ENCODE measurements at places on chromosomes 3 and 15.
A peak's percentile ranks its signal among the peaks of the same experiment; 100 is the strongest.

GRCh38 chr3:139292711-139293664, 50.8 kb upstream of the MRPS22 start:
- DNase-seq: no peak

GRCh38 chr3:33358172-33358781, 81.0 kb downstream of the FBXL2 start:
- no peak for DNase-seq

DNA sequence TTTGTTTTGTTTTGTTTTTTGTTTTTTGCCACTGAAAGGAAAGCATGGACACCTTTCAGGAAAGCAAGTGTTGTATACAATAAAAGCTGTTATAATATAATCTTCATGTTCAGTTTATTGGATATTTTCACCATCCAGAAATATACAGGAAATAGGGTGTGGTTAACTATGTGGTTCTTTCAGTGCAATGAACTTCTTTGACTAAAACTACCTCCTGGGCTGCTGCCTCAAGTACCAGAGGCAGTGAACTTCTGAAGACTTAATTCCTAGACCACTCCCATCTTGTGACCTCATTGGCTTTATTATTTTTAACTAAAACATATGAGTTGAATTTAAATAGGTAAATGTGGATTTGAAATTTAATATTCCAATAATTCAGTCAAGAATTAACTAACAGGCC, 27.1 kb upstream of the TBL1XR1 start:
- DNase-seq: no peak

DNA sequence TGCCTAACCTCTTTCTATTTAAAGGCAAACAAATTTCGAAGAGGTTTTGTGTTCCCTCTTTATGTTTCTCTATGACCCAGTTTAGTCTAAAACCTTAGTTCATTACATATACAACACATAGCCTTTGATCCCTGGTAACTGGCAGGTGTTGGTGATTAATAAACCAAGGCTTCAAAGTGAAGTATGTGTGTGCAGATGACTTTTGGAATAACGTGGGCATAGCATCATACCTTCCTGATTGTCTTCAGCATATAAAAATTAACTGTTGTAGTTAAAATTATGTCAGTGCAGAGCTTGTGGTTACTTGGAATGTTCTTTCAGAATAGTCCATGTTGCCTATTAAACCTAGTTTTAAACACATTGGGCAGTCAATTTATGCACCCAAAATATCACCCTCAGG, 608.3 kb downstream of the ROBO2 start:
- no peak for DNase-seq

DNA sequence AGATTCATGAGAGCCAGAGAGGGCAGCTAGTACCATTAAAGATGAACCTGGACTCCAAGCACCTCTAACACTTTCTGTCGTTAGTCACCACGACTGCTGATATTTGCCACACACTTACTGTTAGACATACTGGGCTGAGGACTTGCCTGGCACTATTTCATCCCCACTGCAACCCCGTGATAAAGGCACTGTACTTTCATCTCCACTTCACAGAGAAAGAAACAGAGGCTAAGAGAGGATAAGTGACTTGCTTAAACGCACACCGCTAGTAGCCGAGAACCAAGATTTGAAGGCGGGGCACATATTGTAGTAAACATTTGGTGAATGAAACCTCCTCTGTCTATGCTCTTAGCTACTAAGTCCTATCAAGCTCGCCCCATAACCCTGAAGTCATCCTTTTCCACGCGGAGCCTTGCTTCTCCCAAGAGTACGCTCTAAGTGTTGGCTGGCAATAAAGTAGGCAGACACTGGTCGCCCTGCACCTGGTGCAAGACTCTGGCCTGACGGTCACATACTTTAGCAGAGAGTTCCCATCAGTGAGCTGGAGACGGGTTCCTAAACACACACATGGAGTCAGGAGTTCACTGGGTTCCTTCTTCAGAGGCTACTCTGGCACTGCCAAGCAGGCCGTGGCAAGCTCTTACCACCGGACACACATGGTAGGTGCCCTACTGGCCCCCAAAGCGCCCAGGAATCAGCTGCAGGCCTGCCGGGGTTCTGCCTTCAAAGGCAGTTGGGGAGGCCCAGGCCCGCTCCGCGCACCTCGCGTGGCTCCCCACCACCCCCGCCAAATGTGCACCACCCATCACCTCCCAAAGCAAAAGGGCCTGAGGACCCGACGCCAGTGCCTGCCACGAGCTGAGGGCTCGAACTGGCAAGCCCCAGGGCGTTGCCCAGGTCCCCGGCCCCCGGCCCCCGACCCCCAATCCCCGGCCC, 951 bp downstream of the POMGNT2 start:
- DNase-seq: peak; percentile 8

- DNase-seq: no peak
Measured at GRCh38 chr15:63972801-63973200, 73.5 kb downstream of the DAPK2 start.

- DNase-seq: no peak
Measured at GRCh38 chr3:16448639-16449070, 64.8 kb downstream of the RFTN1 start.

DNA sequence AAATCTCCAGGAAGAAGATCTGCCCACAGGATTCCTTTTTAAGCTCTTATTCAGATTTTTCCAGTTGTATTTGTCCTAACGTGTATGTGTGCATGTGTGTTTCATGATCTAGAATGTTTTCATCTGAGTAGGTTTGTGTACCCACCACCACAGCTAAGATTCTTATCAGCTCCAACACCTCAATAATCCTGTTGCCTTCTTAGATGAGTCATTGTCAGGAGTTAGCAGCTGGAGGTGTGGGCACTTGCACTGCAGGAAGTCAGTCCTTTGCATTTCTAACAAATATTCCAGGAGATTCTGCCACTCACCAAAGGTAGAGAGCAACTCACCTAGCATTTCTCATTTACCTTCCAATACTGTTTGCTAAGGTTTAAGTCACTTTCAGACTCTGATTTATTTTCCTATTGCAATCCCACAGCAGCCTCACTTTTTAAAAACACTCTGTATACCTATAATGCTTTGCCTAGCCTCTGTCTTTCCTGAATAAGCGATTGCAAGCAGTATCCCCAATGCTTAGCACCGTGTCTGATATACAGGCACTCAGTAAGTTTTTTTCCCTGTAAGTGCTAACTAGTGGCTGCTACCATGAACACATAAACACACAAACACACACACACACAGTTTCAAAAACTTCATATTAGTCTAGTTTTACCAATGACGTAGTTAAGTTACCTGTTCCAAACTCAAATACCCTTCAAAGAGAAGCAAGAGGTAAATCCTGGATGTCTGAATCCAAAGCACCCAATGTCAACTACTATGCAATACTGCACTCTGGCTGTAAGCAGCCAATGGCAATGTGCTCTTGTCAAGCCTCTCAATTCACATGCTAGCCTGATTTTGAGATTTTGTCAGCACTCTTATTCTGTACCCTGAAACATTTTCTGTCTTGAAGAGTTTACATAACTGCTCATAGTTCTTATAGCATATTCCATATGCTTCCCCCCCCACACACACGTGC, 713.5 kb upstream of the LMCD1 start:
- DNase-seq: no peak

DNA sequence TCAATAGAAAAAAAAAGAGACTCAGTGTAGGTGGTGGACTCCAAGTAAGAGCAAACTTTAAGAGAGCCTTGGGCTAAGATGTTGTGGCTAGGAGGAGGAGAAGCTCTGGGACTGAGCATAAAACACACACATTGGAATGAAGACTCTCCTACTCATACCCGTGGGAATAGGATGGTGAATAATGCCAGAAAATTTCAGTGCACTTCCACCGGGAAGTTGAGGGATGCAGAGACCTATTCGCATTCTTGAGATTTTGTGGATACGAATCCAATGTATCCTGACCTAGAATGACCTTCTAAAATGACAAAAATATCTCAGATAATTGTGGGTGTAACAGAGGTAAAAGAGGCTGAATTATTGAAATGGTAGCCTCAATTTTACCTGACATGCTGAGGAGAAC, 388.7 kb upstream of the SGO1 start:
- no peak for DNase-seq

GRCh38 chr3:183468424-183468823, 40.0 kb upstream of the MCF2L2 start:
- no peak for DNase-seq

GRCh38 chr3:38853011-38853410, 37.0 kb upstream of the SCN10A start:
- no peak for DNase-seq

GRCh38 chr15:83144771-83145170, 37.3 kb downstream of the TM6SF1 start:
- DNase-seq: no peak

GRCh38 chr3:39216176-39216790, 23.9 kb upstream of the XIRP1 start:
- no peak for DNase-seq

- DNase-seq: no peak
Measured at GRCh38 chr3:119230071-119230470, 10.6 kb downstream of the B4GALT4 start.

DNA sequence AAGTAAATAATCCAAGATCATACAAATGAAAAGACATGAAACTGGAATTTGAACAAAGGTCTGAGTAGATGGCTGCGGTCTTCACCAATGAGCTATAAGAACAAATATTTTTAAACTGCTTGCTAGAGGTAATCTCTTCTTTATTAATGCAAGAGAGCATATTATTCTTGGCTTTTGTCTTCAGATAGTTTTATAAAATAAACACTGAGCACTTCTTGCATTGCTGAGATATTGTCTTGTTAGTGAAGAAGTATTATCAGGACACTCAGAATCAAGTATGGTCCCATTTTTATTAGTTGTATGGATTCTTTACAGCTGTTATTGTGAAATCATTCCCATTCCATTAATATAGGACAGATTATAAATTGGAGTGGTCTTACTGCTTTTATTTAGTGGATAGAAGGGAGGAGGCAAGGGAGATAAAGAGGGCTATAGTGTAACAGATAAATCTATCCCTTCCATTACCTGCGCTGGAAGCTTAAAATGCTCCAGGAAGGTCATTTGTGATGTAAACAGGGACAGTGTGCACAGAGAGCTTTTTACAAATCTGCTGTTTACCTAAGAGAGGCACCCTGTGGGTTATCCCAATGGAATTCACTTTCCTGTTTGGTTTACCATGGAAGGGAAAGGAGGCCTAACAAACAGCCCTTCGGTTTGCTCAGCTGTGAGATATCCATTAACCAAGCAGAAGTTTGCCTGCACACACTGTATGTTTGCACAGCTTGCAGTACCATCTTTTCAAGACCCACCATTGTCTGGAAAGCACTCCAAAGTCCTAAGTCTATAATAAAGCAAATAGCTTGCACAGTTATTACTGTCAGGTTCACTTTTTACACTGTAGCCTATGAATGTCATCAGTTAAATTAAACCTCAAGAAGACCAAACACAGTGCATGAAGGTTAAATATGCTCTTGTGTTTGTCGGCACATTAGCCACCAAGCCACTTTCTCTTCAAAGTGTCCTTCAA, 347.7 kb upstream of the TGFBR2 start:
- DNase-seq: no peak

DNA sequence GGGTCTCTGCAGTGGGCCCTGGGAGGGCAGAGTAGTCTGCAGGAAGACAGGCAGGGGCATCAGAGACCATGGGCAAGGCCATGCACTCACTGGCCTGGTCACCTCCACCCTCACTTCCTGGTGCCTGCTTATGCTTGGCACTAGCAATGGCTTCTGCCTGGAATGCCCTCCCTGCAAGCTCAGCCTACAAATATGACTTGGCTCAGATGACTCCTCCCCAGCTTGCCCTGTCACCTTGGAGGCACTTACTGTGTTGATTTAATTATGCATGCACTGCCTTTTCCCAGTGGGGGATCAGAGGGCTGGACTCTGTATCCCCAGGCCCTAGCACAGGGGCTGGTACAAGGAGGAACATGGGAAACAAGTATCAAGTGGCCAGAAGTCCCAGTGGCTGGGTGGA, 7.8 kb downstream of the C3orf18 start:
- no peak for DNase-seq

DNA sequence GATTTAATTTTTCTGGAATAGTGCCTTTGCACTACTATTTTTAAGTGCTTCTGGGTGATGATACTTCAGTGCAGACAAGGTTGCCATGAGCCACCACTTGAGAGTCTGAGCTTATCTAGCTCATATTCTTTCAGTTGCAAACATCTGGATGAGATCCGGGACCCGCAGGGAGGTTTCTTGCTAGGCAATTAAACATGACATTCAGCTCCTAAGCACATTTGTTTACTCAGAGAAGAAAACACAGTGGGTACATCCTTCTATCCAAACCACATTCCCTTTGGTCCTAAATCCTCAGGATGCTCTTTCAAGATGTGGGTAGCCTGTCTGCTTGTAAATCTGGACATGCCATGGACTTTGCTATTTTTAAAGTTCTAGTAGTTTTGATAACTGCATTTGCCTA, 12.0 kb downstream of the PLSCR1 start:
- DNase-seq: no peak

DNA sequence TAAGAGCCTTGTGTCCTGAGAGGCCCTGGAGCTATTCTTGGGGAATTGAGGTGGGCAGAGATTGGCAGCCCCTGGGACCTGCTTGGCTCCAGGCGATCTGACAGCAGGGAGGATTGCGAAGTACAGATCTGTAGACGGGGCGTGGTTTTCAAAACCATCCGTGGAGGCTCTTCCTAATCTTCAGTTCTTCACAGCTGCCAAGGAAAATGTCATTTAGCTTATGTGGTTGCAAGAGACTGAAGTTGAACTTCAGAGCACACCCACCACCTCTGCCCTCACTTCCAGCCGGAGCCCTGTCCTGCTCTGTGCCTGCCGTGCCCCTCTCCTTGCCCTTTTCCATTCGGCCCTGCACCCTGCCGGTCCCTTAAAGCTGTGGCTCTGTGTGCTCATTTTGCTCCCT, 12.9 kb downstream of the NISCH start:
- no peak for DNase-seq

DNA sequence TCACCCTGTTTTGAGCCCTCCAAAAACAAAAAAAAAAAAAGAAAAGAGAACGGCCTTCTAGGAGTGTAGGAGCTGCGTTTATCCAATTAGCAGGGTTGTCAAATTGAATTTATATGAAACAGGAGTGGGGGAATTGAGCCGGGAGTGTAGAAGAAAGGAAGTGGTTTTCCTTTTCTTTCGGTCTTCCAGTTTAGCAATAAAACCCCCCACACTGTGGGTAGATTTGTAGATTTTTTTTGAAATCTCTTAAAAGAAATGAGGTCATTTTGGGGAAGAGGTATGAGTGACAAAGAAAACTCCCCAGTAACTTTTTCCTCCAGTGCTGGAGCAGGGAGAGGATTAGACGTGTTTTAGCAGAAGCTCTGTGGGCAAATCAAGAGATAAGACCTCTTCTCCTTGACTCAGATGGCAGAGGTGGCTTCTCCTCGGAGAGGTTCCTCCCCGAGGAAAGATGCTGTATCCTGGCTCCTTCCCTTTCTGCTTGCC, 30.8 kb downstream of the BOC start:
- no peak for DNase-seq

- DNase-seq: no peak
Measured at GRCh38 chr15:70050970-70051369, 46.7 kb downstream of the TLE3 start.

All from stimulated activated CD8-positive, alpha-beta memory T cell treated with anti-CD3 and anti-CD28 coated beads, Interleukin-12 subunit alpha, Interleukin-12 subunit beta, amount 100 ng/mL, for 1 hour (primary cell).